ENCODE measurements at places on chromosomes 5 and 9.

- DNase-seq, result no peak
Measured at GRCh38 chr5:142883438-142883837, 113.3 kb downstream of the ARHGAP26 start.

DNA sequence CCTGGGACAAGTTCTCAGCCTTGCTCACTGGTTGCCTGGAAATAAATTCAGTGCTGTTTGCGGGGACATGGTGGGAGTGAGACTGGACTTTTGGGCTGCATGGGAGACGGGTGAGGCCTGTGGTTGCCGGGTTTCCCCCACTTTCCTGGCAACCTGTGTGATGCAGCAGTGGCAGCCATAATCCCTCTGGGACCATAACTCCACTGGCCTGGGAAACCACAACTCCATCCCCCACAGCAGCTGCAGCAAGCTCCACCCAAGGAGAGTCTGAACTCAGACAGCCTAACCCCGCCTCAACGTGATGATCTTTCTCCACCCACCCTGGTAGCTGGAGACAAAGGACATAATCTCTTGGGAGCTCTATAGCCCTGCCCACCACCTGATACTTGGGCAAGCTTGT, 349.9 kb downstream of the PIK3R1 start:
- no peak for DNase-seq

- no peak for DNase-seq
Measured at GRCh38 chr9:114524247-114524681, 19.0 kb upstream of the WHRN start.

DNA sequence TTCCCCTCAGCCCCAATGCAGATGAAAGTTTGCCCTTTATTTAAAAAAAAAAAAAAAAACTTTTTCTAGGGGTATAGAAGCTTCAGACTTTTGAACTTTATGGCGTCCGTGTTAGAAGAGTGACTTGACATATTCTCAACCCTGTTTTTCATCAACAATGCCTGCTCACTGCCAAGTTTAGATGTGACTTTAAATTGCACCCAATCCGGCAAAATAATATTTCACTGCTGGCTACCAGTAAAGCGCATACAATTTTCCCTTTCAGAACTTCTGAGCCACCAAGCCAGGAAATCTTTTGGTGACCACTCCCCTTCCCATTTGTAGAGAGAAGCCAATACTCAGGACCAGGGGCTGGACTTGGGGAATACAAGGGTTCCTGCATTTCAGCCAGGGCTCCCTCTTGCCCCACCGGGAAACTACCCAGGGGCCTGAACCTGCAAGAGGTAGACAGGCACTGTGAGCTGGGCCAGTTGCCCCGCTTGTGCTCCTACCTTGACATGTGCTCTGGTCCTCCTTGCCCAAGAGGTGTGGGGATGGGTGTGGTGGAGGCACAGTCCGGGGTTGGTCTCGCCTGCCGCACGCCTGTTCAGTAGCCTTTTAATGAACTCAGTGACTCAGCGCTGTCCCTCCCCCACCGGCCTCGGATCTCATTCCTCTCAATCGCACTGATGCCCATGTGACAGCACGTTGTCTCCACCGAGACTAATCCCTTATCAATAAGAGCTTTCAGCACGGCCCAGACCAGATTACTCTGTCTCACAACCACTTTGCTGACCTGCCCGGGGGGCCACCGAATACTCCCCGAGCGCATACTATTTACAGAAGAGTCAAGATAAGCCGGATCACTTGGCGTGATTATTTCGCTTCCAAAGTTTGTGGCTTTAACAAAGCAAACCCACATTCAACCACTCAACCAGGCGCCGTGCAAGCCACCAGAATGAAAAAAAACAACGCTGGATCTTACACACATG, 226.4 kb downstream of the DCP2 start:
- DNase-seq, result no peak

- no peak for DNase-seq
Measured at GRCh38 chr5:78190402-78190801, 104.1 kb downstream of the AP3B1 start.

DNA sequence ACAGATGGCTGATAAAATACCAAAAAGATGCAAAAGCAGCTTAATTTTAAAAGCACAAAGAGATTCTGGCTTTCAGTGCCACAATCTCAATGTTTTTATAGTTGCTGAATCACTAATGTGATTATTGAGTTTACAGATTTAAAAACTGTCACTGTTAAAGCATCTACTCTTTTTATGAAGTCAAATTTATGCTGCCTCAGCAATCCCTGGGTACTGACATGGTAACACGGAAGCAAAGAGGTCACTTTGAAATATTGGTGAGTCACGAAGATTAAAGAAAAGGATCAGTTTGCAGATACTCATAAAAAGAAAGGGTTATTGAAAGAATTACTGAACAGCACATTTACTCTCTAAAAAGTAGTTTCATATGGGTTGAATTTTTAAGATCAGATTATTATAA, 39.7 kb upstream of the HMGCS1 start:
- no peak for DNase-seq

DNA sequence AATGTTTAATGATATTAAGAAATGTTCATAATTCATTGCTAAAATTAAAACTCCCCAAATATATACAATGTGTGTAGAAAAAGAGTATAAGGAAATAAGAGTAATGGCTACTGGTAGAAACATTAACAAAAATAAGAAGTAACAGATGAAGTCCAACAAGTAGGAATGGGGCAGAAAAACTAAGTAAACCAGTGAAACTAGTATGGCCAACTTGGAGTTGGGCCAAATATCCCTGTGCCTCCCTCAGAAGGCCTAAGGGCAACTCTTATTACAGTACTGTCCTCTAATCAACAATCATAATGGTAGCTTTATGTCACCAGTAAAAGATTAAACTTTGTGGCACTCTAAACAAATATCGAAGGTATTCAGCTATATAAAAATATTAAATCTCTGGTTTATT, 93.5 kb downstream of the SSBP2 start:
- no peak for DNase-seq

DNA sequence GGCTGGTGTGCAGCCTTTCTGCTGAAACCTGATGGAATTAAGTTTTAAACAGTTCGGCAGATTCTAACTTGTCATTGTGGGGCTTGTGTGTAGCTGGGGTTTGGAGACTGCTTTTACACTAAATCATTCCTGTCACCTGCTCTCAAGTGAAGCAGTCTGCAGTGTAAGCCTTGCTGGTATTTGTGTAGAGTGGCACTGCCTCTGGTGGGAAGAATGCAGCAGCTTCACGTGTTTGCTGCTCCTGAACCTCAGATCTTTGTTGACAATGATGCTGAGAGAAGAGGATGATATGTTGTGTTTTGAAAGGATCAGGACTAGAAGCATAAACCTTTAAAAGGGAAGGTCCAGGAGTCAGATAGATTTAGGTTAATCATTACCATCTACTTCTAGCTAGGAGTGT, 88.1 kb downstream of the KDM4C start:
- no peak for DNase-seq

DNA sequence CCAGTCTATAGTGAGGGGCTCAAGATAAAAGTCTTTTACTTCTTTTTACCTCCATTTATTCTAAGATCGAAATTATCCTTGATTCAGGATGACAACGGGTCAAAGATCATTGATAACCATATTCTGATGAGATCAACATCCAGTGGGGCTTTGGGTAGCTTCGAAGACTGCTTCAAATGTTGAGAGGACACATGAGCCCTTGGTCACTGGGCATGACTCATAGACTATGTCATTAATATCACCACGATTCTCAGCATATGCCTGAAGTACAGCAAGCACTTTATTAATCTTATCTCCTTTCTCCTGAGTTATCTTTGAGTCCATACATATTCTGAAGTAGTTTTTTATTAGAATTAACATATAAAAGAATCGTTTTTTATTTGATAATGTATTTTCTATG, 117.1 kb upstream of the DAB2 start:
- DNase-seq, result no peak

DNA sequence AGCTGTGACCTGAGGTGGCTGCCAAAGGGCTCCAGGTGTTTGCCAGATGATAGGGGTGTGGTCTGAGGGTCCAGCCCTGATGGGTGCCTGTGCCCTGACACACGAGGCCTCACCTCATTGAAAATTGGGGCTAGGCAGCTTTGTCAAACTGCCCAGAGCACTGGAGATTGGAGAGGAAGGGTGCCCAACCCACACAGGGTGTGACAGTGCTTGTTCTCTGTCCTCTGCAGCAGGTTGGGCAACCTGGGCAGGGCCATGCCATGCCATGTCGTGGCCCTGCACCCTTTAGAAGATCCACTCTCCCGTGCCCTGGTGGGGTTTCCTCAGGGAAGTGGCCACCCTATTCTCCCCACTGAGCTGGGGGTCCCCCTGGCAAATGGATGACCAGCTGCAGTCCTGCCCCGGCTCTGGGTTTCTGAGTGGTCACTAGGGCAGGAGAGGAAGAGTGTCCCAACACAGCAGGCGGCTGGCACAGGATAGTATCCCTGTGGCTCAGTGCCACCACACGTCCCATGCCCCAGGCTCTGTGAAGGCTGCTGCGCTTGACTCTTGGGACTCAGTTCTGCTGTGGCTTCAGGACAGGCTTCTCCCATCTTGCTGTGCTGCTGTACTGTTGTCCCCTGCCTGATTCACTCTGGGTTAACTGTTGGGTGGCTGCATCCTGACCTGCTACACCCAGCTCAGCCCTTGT, 100.8 kb upstream of the PITX1 start:
- DNase-seq, result no peak

- DNase-seq, result no peak
Measured at GRCh38 chr5:132010989-132011621, 353 bp downstream of the ACSL6 start.

DNA sequence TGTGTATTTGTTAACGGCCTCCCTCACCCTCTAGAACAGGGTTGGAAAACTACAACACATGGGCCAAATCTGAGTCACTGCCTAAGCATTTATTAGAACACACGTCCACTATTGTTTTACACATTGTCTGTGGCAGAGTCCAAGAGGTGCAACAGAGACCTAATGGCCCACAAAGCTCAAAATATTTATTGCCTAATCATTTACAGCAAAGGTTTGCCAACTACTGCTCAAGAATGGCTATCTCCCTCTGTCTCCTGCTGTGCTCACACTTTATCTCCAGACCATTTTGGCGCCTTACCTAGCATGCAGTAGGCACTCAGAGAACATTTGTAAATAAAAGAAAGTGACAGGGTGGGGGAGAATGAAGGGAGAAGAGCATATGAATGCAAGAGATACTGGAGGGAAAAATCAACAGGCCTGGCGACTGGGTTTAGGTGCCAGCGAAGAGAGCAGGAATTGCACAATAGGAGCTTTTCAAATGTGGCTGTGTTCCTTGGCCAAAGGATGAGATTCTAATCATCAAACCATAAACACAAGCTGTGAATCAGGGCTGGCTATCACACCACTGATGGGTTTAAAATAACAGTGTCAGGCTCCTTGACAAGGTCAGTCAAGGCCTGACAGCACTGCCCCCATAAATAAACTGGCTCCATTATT, 80.3 kb downstream of the EPB41L4A start:
- no peak for DNase-seq

Measured in head of caudate nucleus (tissue), 42 donors.